ENCODE measurements at places on chromosomes 2 and 18.

DNA sequence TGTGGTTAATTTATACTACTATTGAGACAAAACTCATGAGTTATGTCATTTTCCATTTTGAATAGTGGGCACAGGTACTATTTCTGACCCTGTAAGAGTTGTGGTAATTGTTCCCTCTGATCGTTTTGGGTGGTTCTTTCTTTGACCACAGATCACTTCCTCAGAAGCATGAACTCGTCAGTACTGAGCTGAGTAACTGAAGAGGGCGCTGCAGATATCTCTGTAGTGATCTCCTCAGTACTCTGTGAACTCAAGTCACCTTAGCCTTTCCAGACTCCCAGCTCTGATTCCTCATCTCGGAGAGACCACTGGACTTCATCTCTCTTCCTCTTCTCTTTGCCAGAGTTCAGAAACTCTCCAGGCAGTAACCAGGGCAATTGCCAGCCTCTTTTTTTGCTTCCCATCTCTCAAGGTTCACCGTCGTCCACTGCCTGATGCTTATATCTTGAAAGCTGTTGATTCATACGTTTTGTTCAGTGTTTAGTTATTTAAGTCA is 9.4 kb upstream of the IL1RL1 start:
- DNase-seq = no peak

DNA sequence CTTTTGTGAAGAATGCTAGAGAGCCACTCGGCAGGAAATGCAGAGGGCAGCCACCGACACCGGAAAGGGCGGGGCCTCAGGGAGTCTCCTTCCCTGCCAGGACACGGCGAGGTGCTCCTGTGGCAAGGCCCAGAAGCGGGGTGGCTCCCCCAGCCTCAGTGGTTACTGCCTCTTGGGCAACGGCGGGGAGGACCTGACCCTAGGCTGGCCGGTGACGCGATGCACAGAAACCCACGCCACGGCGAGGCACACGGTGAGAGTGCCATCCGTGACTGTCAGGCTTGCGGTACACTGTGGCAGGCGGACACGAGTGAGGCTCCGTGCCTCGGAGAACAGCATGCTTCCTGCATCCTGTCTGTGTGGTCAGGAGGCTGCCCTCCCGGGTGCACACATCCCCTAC is 47.8 kb downstream of the ZAP70 start:
- no peak for DNase-seq

DNA sequence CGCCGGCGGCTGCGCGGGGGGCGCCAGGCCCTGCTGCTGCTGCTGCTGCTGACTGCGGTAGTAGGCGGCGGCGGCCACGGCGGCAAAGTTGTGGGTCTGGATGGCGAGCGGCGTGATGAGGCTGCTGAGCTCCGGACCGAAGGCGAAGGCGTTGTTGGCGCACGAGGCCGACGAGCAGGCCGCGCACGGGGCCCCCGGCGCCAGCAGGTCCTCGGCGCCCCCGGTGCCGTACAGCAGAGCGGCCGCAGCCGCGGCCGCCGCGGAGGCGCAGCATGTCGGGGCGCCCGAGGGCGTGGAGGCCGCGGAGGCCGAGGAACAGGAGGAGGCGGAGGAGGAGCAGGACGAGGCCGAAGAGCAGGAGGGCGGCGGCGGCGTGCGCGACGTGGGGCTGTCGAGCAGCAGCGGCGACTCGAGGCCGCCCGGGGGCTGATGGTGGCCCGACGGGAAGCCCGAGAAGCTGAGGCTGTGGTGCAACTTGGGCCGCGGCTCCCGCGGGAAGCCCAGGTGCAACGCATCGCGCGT is 1.8 kb downstream of the ZFP36L2 start:
- no peak for DNase-seq

DNA sequence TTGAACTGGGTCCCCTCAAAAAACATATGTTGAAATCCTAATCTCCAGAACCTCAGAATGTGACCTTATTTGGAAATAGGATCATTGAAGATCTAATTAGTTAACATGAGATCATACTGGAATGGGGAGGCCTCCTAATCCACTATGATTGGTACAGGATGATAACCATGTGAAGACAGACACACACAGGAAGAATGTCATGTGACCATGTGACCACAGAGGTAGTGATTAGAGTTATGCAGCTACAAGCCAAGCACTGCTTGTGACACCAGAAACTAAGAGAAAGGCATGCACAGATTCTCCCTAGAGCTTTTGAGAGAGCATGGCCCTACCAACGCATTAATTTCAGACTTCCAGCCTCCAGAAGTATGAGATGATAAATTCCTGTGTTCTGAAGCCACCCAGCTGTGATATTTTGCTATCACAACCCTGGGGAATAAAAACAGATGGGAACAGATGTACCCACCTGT is 47.0 kb upstream of the TGIF1 start:
- DNase-seq = peak; percentile 46

GRCh38 chr2:17851731-17852585 is 26.5 kb upstream of the KCNS3 start:
- peak; percentile 95 for DNase-seq

GRCh38 chr2:179447839-179448447 is 183.3 kb upstream of the SESTD1 start:
- DNase-seq = no peak

DNA sequence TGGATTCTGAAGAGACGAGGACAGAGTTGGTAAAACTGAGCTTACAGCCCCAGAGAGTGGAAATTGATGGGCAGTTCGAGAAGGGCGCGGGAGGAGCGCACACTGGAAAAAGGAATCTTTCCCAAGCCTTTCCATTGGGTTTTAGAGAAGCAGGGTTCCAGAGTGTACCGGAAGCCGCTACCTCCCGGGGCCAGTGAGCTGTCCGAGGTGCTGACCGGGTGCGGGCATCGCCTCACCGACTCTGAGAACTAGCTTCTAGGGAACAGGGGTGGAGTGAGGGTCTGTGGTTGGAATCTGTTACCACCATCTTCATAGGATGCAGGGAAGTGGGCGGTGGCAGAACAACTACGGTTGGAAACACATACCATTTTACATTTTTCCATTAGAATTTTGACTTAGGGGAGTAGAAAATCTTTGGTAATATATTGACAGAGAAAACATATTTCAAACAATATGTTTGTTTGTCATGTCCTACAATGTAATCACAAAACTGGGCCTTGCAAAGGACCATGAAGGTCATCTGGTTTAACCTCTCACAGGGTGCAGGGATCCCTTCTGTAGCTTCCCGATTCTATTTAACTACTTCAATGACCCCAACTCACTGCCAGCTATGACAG is 724 bp downstream of the NMS start:
- no peak for DNase-seq

DNA sequence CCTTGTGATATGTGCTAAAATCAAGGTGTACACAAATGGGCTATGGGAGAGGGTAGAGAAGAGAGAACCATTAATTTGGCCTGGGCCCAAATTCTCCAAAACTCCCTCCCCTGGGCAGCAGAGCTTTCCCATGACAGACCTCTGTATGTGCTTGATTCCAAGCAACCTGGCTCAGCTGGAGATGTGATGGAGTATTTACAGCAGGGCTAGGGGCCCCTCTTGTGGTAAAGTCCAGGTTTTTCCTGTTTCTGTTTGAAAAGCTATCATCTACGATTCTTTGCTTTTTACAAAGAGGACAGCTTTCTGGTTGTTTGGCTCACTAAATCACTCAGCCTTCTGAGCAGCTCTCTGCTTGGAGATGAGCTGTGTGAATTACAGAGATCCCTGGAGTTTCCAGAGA is 40.3 kb downstream of the KCNS3 start:
- DNase-seq = peak; percentile 51

- no peak for DNase-seq
Measured at GRCh38 chr2:234830853-234831252, 121.0 kb upstream of the SH3BP4 start.

DNA sequence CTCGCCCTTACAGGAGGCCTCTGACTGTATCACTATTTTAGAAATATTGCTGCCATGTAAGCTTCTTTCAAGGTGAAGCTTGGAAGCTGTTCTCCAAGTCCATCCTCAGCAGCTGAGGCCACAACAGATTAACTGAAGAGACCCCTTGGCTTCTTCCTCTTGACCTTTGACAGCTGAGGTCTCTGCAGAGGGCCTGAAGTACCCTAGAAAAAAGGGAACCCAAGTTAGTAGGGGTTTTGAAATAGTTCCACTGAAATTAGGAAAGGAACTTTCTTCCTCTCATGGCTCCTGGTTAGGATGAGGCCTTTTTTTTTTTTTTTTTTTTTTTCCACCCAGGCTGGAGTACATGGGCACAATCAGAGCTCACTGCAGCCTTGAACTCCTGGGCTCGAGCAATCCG is 15.5 kb upstream of the IHH start:
- no peak for DNase-seq

DNA sequence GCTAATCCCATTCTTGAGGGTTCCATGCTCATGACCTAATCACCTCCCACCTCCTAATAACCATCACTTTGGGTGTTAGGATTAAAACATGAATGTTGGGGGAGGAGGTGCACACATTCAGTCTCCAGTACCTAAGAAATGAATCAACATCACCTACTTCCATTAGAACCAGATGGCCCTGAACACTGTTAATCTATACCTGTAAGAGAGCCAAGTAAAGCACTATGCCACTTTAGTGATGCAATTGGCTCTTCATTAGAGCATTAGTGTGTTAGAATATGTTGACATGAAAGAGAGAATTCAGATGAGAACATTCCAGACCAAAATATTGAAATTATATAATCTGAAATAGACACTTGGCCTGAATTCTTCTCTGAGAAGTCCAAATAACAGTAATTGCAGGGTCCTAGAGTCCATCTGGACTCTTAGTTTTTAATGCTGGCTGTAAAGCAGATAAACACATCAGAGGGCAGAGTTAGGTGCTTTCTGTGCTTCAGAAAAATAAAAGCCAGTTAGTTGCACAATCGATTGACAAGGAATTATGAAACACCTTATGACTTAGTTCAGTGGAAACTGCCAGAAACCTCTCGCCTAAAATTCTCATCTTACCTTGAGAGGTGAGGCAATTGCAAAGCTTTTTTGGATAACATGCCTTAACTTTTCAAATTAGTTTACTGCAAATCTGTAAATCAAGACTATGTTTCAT is 923.7 kb downstream of the SLC4A3 start:
- DNase-seq = no peak

DNA sequence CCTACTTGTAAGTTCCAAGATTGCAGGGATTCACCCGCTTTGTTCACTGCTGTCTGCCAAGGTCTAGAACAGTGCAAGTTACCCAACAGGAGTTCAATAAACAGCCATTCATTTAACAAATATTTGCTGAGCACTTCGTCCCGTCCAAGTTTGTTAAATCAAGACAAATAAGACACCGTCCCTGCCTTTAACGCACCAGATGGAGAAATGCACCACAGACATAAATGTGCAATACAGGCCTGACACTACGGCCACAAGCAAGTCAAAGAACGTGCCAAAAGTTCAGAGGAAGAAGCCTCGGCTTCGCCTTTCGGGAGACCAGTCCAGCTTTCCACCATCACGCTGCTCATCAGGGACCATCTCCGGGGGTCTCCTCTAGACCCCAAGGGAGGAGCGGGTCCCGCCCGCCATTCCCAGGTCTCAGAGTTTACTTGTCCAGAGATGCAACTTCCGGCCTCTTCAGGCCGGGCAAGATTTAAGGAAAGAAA is 429 bp downstream of the C2orf76 start:
- peak; percentile 31 for DNase-seq

DNA sequence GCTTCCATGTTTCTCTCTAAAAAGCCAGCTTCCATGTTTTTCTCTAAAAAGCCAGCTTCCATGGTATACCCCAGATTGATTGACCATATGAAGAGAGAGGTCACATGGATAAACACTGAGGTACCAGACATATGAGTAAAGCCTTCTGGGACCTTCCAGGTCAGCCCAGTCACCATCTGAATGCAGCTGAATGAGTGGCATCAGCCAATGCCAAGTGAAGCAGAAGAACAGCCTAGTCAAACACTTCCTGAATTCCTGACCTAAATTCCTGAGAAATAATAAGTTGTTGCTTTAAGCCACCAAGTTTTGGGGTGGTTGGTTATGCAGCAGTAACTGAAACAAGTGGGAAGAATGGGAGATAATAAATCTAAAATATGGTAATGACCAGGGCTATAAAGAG is 5.7 kb upstream of the ALS2 start:
- DNase-seq = no peak

DNA sequence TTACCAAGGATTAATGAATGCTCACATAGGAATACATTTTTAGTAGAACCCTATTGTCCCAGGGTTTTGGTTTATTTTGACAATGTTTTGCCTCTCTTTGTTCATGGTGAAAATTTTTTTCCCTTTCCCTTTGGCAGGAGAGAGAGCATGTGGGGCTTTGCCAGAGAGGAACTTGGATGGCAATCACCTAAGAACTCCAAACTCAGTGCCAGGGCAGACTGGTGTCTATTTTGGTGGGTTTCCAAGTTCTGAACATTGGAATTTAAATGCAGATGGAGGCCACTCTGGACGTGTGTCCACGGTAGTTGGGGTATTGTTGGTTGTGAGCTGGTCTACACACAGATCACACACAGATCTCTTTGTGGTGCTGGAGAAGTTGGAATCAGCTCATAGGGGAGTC is 2091.1 kb upstream of the PIK3C3 start:
- DNase-seq = no peak

DNA sequence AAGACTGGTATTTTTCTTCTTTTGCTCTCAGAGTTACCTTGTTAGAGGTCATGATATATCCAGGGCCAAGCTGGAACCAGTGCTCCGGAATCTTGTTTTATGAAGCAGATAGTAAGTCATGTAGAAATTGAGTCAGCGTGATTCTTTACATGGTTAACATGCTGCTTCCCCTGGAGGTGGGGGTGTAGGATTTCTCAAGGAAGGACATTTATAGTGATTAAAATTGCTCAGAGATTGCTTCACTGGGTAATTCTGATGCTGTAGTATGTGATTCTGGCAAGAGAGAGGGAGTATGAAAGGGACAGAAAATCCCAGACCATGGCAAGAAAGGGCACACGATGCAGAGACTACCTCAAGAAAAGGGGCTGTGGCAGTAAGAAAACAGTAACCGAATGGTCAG is 8.0 kb upstream of the MYL1 start:
- no peak for DNase-seq

GRCh38 chr2:40431600-40431955 is 20.3 kb downstream of the SLC8A1 start:
- no peak for DNase-seq

- peak; percentile 33 for DNase-seq
Measured at GRCh38 chr2:68282811-68283418, 30.6 kb upstream of the PPP3R1 start.

DNA sequence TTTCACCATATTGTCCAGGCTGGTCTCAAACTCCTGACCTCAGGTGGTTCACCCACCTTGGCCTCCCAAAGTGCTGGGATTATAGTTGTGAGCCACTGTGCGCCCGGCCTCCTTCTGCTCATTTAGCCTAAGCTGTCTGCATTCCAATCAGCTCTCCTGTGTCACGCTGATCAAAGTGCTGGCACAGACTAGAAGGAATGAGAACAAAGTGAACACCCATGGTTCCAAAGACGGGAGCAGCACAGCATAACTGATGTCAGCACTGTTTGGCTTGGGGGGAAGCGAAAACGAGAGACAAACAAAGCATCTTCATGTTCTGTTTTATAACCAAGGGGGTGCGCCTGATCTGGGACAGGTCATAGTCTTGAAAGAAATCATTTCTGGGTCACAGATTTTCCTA is 43.3 kb downstream of the DIPK1C start:
- no peak for DNase-seq

GRCh38 chr2:103139628-103140268 is 377.9 kb downstream of the TMEM182 start:
- no peak for DNase-seq

Measured in NCI-H524 (cell line).